Kidney epithelial cell (primary cell): ENCODE measurements at places on chromosomes 1 and 21. TPM values are rescaled to one million over a fixed set of nuclear protein-coding genes. Genes with fewer than 3 reads are reported as not detected.

Gene ITGB2
- total RNA-seq = 6.9 and 9.1 TPM in 2 replicates

Gene CHRM3
- 0.21 and 0.88 TPM in 2 replicates for total RNA-seq

Gene CYP4Z1
- not detected in 2 replicates for total RNA-seq

Gene IPO9
- total RNA-seq = 20.8 and 23.6 TPM in 2 replicates

Gene AMPD1
- total RNA-seq = 0.07 TPM in 1 of 2 replicates, not detected in the other

Gene CAPN9
- 0.04 TPM in 1 of 2 replicates, not detected in the other for total RNA-seq

Gene EXO1
- total RNA-seq = 3.2 and 4.4 TPM in 2 replicates

Gene TSPAN1
- 52.7 and 68.5 TPM in 2 replicates for total RNA-seq

Gene ATP6V1G3
- not detected in 2 replicates for total RNA-seq

Gene CD101
- total RNA-seq = 0.08 and 0.75 TPM in 2 replicates

Gene VAMP4
- 5.4 and 7.7 TPM in 2 replicates for total RNA-seq

Gene SPRR4
- total RNA-seq = not detected in 2 replicates

Gene C1orf226
- 3.7 and 3.9 TPM in 2 replicates for total RNA-seq

Gene HENMT1
- 5.1 and 6.6 TPM in 2 replicates for total RNA-seq

Gene ARTN
- total RNA-seq = 3.9 and 4.7 TPM in 2 replicates

Gene SH2D2A
- total RNA-seq = 2.3 and 4.9 TPM in 2 replicates

Gene BCAR3
- total RNA-seq = 93.3 and 109 TPM in 2 replicates

Gene GFI1
- 0.21 and 1.3 TPM in 2 replicates for total RNA-seq

Gene IFI6
- 42.1 and 53.9 TPM in 2 replicates for total RNA-seq

Gene AMY1C
- total RNA-seq = not detected in 2 replicates

Gene PLA2G2A
- total RNA-seq = not detected in 2 replicates

Gene LRRC3
- 3.4 and 3.6 TPM in 2 replicates for total RNA-seq

Gene GNB1
- total RNA-seq = 257 and 261 TPM in 2 replicates

Gene CLDN8
- total RNA-seq = not detected in 2 replicates

Gene GPR3
- total RNA-seq = 0.27 and 1.6 TPM in 2 replicates
